CD4-positive, alpha-beta T cell treated with Interleukin-2 at 100 ng/mL for 4 hours (primary cell): ENCODE measurements at places on chromosomes 7 and 10.

GRCh38 chr10:124728071-124728829, 15.9 kb downstream of the FAM53B start:
- peak; percentile 60 for DNase-seq

GRCh38 chr7:41399171-41399570, 303.7 kb downstream of the INHBA start:
- DNase-seq, result no peak

DNA sequence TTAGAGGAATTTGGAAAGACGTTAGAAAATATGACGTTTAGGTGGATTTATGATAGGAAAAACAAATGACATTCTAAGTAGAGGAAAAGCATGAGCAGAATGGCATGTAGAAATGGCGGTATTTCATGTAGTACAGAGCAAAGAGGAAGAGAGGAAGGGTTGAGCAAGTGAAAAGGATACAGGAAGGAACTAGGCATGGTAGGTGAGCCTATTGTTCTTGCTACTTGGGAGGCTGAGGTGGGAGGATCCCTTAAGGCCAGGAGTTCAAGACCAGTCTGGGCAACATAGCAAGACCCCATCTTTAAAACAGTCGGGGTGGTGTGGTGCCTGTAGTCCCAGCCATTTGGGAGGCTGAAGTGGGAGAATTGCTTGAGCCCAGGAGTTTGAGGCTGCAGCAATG, 1.2 kb downstream of the GTPBP10 start:
- no peak for DNase-seq

DNA sequence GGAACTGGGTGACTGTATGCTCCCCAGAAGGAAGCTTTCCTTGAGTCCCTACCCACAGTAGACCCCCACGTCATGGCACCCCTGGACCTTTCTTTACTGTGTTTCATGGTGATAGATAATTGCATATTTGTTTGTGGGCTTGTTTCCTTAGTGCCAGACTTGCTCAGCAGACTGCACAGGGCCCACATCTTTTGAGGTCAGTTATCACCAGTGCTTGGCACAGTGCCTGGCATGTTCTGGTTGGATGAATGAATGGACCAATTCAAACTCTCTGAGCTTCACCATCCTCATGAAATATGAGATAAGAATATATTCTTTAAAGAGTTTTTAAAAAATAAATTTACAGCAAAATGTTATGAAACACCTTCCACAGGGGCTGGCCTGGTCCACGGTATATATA, 78.4 kb upstream of the EMX2 start:
- DNase-seq, result no peak

DNA sequence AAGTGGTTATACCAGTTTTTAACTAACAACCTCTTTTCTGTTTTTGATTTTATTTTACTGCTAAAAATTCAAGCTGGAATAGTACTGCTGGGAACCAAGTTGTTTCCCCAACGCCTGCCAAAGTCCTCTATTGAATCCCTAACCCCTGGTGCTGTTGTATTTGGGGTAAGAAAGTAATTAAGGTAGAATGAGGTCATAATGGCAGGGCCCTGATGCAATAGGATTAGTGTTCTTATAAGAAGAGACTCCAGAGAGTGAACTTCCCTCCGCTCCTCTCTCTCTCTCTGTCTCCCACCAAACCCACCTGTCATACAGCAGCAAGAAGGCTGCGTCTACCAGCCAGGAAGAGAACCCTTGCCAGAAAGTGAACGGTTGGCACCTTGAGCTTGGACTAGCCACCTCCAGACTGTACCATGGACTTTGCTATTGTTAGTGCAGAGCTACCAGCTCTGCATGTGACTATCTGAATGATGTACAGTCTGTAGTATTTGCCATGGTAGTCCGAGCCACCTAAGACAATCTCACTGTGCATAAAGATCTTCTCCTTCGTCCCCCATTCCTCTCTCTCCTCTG, 86.5 kb upstream of the KLF6 start:
- no peak for DNase-seq

DNA sequence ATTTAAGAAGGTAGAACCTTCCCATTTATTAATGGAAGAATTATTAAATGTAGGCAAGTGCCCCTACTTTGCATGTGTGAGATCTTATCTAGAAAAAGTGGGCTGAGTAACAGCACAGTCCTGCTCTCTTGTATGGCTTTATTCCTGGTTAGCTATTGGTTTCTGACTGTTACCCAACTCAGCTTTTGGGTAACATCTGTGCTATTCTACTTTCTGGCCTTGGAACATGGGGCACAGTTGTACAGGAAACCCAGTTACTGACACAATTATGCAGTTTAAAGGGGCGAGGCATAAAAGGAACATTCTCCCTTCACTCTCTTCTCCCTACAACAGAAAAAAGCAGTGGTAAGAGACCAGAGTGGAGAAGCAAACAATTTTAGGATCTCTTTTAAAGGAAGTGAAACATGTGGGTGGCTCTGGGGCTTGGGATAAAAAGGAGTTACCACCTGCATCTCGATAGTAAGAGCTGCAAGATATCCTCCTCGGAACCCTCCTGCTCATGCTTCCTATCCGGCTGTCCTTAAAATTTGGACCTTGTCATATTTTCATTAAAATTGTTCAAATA, 16.0 kb downstream of the NUDT5 start:
- DNase-seq, result no peak

DNA sequence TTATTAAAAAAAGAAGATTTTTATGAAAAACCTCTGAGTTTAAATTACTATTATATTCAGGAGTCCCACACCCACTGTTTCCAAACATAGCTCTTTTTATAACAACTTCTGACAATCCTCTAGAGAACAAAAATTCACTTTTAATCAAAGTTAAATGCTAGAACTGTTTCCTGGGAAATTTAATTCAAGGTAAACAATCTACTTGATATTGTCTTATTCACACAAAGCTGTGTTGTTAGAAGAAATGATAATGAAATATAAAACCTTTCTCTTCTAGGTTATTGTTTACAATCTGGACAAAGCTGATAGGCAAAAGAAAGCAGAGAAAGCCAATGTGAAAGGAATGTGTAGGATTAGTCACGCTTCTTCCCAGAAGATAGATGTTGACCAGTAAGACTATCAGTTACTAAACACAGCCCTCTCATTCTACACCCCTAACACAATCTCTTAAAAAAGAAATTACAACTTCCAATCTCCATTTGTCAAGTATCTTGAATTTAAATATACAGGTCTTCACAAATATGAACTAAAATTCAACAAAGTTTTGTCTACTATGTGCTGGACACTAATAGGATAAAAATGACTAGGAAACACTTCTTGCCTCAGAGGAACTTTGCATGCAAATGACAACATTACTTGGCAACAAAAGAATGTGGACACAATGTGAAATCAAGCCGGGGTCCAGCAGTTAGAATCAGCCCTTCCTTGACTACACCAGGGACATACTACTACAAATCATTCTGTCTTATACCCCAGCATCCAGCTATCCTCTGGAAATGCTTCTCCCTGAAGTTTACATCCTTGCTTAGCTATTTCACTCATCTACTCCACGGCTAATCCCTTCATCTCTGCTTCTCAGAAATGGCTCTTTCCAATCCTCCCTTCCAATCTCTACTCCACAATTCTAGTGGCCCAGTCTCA, 123.7 kb downstream of the IMMP2L start:
- DNase-seq, result no peak

DNA sequence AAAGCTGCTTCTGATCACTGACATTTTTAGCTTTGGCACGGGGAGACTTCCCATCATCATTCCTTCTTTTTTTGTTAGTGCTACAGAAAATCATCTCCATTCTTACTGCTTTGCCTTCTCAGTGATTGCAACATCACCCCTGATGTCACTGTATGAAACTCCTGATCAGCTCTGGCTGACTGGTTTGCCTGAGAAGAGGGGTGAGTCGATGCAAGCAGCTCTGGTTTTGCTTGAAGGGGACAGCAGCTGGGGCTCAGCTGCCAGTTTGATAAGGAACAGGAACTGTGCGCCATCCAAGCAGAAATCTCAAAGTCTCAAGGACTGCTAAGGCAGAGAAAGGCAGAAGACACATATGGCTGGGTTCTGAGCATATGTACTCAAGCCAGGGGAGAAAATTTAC, 808.5 kb upstream of the CELF2 start:
- no peak for DNase-seq

DNA sequence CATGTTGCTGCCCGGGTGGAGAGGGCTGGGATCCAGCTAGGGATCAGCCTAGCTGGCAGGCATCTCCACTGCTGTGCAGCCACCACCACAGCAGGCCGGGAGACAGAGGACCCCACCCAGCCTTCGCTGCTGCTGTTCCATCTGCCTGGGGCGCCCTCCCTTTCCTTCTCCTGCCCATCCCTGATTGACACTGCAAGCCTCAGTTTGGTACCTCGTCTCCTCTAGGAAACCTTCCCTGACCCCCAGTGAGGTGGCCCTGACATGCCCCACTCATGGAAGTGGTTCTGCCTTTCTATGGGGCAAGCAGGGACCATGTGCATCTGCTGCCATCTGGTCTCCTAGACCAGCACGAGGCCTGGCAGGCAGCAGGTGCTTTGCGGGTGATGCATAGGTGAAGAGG, 30.4 kb upstream of the DPYSL4 start:
- DNase-seq, result no peak

DNA sequence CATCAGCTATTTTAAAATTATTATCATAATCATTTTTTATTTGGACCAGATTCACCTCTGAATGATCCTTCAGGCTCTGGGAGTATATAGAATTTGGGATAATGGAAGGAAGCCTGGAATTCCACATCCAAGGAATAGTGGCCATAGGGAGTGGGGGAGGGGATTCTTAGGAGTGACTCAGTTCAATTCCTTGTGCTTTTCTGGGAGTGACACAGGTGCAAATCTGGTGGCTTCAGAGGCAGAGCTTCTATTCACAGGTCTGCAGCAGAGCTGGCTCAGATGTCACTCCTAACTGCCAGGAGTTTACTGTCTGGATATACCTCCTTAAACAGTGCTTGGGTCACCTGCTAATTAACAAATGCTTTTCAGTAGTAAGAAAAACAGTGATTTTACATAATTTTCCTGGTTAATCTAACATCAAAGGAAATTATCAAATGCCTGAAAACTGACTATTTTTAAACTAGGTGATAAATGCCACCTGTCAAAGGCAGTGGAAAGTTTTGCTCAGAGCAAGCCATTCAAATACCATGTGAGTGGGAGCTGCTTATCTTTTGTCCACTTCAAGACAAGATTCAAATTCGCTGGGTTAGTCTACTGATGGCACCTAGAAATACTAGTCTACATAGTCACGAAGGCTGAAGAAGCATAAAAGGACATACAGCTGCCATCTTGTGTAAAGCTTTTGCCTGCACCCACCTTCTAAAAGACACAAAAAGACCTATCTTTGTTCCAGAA, 106.7 kb upstream of the LAMB4 start:
- DNase-seq, result no peak

DNA sequence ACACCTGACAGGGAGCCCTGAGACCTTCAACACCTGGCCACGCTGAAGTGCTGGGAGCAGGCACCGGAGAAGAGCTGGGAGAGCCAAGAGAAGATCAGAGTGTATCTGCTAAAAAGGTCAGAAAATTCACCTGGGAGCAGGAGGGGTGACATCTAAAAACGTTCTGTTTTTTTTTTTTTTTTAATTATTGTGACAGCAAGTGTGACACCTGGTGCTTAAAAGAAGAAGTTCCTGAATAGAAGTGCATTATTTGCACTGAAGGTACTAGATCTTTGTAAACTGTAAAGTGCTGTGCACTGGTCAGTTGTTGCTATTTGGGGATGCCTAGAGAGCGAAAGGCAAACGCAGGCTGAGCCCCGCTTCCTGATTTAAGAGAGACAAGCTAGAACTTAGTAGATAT, 422.0 kb downstream of the PLXNA4 start:
- DNase-seq, result no peak

DNA sequence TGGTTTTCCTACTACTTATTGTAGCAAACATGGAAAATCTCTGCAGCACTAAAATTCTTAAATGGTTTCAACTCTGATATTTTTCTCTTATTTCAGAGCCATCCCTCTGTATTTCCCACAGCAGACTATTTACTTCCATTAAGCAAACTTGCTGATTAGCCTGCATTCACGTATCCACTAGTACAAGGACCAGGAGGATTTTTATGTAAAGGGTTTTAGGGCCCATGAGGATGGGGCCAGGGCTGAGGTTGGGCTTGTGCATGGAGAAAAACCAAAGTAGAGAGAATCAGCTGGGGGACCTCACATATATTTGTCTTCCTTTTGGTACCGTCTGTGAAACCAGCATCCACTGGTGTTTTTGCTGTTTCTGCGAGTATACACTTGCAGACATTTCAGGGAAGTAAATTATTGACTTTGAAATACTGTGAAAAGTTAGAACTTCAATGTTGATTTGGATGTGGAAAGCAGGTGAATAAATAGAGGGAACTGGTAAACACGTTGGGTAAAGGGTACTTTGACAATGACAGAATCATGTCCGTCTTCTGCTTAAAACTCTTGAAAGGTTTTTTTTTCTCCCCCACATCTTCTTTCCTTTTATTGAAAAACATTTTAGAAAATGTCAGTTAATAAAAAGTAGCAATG, 44.3 kb downstream of the ERLIN1 start:
- DNase-seq, result no peak

- DNase-seq, result no peak
Observed at GRCh38 chr10:123863721-123864482, 27.7 kb downstream of the CPXM2 start.

GRCh38 chr7:25215694-25216335, 12.5 kb downstream of the NPVF start:
- no peak for DNase-seq

DNA sequence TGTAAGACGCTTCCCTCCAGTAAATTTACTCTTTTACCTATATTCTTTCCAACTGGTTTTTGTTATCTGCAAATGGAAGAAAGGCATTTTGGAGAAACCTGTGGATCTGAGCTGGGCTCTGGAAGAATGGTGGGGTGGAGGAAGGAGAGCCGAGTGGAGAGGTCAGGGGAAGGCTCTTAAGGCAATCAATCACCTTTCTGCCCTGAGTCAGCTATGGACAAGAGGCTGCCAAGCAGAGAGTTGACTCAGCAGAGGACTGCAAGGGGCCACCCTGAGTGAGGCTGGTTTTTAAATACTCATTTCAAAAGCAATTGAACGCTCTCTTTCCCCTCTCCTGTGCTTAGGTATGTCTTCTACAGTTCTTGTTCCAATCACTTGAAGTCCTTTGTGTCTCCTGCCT, 81.8 kb downstream of the SPAG6 start:
- no peak for DNase-seq
